Omental fat pad (tissue), 4 donors: ENCODE measurements at places on chromosomes 1 and 21. TPM values are rescaled to one million over a fixed set of nuclear protein-coding genes. Genes with fewer than 3 reads are reported as not detected.

GRCh38 chr1:33660244-33660643 lies 187.8 kb downstream of the ZSCAN20 start:
- no peak for DNase-seq

GRCh38 chr1:81598623-81599022 lies 202.1 kb upstream of the ADGRL2 start:
- DNase-seq = no peak

Gene SLC30A2
- not detected for total RNA-seq

GRCh38 chr1:46153732-46154131 lies 21.2 kb upstream of the TSPAN1 start:
- DNase-seq = no peak

- no peak for DNase-seq
Observed at GRCh38 chr1:48674641-48675040, 102.0 kb downstream of the BEND5 start.

DNA sequence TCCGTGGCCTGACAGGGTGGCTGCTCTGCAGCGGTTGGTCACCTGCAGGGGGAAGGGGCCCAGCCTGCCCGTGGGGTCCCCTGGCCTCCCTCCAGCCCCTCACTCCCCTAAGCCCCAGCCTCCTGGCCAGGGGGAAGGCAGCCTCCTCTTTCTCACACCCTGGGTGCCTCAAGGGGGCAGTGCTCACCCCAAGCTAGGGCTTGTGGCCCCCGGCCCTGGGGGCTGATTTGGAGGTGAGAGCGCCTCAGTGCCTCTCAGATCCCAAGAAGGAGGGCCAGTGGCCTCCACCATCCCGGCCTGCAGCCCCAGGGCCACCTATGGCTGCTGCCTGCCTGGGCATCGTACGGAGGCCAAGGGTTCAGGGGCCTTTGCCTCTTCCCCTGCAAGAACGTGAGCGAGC lies 66.4 kb upstream of the TTC34 start:
- no peak for DNase-seq

DNA sequence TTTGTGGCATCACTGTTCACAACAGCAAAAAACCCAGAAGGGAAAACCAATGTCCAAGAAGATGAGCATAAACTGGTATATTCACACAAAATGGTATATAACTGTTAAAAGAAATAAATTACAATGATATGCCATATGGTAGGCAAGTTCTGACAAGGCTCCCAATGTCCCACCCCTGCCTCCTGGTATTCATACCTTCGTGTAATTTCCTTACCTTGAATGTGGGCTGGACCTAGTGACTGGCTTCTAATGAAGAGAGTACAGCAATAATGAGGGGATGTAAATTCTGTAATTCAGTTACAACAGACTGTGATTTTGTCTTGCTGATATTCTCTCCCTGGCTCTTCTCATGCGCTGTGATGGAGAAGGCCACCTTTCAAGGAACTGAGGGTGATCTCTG lies 9.3 kb downstream of the ANKRD45 start:
- no peak for DNase-seq

Gene TMEM61
- not detected for total RNA-seq

Gene CDCA8
- total RNA-seq = 1.7 TPM

Gene MCOLN3
- 7.7 TPM for total RNA-seq

Gene DNAJC6
- total RNA-seq = 3.7 TPM

GRCh38 chr1:180250883-180251509 lies 20.9 kb downstream of the LHX4 start:
- DNase-seq = no peak

Gene TNFRSF4
- 2.9 TPM for total RNA-seq

- no peak for DNase-seq
Observed at GRCh38 chr1:191709215-191709614, 449.0 kb upstream of the RGS18 start.

- no peak for DNase-seq
Observed at GRCh38 chr21:38188037-38188436, 68.8 kb upstream of the KCNJ15 start.

- DNase-seq = no peak
Observed at GRCh38 chr1:107198561-107198960, 57.7 kb downstream of the NTNG1 start.

GRCh38 chr1:39145331-39145965 lies 59.0 kb upstream of the MACF1 start:
- DNase-seq = no peak

GRCh38 chr1:111998332-111998731 lies 8.9 kb upstream of the KCND3 start:
- DNase-seq = no peak

DNA sequence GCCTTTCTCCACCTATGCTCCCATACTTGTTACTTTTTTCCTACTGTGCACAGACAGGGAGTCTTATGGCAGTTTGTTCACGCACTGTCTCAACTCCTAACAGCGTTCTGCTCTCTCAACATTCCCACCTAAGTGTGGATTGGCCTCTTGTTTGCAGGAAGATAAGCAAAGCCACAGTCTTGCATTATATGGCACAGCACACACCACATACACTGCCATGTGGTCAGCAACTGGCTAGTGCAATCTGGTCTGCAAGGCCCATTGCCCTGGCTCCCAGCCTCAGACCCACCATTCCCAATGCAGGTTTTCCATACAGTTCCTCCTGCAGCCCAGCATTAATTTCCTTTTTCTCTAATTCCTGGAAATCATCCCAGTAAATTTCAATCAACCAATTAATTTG lies 38.3 kb upstream of the LAMC2 start:
- no peak for DNase-seq

DNA sequence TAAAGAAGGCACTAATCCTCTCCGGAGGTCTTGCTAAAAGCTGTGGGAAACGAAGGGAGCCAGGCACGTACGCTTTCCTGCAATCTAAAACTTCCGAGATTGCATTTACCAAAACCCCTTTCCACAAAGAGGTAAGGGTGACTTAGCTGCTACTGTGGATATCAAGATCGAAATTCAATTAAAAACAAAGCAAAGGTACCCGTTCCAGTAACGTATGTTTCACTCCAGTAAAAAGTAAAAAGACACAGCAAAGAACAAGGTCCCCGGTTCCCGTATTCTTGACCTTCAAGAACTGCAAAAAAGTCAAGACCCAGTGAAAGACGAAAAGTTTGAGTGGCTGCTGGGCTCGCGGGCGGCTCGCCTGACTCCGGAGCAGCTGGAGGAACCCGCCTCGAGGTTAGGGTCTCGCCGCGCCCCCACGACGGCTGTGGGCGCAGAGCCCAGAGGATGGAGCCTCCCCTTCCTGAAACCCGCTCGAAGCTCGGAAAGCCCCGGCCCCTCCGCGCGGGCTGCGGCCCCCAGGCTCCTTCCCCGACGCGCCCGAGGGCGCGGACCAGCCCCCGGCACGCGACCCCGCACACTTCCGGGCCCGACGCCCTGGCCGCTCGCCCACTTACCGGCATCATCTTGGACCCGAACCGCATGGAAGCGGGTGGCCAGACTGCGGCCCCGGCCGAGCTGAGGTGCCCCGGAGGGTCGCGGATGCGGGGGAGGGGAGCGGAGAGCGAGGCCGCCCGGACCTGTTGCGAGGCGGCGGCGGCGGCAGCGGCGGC lies 524 bp downstream of the TP53BP2 start:
- DNase-seq = no peak

DNA sequence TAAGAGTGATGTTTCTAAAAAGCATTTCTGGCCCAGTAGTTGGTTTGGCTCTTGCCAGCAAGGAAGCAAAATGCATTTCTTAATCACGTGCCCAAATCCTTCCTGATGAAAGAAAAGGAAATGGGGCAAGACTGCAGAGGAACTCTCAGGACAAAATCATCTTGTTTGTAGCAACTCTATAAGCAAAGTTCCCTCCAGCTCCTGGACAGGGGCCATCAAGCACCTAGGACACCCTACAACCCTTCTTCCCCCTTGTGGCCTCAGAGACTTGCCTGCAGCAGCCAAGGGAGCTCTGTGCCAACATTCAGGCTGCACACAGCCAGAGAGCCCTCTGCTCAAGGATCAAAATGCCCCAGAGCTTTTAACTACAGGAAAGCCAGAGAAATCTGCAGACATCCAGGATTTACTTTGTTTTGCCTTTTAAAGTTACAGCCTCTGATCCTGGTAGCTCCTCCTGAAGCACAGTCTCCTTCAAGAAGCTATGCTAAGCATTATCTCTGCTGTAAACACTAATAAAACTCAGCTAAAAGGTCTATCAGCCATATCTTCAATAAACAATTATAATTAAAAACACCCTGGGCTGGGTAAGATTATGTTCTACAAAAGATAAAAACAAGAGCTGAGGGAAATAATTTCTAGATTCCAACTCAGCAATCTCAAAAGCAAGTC lies 105.0 kb downstream of the KIAA0319L start:
- no peak for DNase-seq

DNA sequence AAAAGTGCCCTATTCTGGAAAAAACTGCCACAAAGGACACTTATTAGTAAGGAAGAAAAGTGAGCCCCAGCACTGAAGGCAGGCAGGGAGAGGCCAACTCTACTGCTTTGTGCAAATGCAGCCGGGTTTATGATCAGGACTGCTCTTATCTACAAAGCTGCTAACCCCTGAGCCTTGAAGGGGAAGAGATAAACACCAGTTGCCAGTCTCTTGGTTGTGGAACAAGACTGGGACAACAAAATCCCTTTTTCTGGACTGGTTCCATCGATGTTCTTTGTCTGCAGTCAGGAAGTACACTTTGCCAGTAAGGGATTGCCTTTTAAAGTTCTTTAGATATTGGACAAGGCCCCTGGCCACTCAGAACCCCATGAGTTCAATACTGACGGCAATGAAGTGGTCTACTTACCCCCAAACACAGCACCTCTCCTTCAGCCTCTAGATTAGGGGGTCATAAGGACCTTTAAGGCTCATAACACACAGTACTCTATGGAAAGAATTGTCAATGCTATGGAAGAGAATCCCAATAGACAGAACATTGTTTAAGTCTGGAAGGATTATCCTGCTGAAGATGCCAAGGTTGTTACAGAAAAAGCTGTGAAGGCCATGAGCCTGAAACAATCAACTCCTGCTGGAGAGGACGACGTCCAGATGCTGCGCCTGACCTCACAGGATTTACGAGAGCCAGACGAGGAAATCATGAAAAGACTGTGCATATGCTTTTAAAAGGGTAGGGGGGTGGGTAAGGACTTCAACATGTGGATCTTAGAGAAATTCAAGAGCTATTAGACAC lies 43.6 kb downstream of the GNB1 start:
- DNase-seq = no peak

DNA sequence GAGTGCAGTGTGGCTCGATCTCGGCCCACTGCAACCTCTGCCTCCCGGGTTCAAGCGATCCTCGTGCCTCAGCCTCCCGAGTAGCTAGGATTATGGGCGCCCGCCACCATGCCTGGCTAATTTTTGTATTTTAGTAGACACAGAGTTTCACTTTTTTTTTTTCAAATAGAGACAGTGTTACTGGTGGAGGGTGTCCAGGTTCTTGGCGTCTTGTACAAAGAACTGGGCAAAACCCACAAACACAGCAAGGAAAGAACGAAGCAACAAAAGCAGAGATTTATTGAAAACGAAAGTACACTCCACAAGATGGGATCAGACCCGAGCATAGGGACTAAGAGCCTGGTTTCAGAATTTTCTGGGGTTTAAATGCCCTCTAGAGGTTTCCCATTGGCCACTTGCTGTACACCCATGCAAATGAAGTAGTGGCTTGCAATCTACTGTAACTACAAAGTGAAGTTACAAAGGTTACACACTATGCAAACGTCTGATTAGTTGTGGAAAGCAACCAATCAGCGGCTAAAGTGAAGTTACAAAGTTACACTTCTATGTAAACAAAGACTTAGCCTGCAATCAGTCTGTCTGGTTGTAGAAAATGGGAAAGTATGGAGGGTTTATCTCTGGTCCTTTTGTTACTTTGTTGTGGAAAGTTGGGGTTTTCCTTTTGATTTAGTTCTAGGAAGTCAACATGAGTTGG lies 199.1 kb downstream of the DYRK1A start:
- DNase-seq = no peak

Gene PTPRU
- 16.6 TPM for total RNA-seq

Gene EPHA8
- not detected for total RNA-seq

DNA sequence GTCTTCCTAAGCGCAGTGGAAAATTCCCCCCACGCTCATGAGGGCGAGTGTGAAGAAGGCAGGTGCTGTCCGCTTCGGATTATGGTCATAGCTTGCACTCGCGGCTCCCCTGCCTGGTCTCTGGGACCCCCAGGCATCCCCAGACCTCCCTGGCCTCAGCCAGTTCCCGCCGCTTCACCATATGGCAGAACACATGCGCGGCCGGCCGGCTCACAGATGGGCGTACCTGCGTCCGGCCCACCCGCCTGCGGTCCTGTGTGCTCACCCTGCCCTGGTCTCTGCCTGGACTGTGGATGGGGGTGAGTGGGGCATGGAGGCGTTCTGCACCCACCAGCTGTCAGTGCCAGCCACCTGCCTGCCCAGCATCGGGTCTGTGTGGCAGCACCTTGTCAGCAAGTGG lies 34.1 kb downstream of the PRKCZ start:
- no peak for DNase-seq

Gene RUNX3
- total RNA-seq = 6.7 TPM

DNA sequence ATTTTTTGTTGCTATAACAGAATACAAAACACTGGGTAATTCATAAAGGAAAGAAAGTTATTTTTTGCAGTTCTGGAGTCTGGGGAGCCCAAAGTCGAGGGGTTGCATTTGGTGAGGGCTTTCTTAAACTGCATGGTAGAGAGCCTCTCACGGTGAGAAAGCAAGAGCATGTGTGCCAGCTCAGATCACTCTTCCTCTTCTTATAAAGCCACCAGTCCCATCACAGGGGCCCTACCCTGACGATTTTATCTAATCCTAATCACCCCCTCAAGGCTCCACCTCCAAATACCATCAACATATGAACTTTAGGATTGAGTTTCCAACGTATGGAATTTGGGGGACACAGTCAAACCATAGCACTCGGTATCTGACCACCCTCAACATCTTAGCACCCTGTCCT lies 1.0 kb upstream of the STRIP1 start:
- DNase-seq = no peak

GRCh38 chr1:153661111-153661708 lies 2.7 kb downstream of the SNAPIN start:
- no peak for DNase-seq

DNA sequence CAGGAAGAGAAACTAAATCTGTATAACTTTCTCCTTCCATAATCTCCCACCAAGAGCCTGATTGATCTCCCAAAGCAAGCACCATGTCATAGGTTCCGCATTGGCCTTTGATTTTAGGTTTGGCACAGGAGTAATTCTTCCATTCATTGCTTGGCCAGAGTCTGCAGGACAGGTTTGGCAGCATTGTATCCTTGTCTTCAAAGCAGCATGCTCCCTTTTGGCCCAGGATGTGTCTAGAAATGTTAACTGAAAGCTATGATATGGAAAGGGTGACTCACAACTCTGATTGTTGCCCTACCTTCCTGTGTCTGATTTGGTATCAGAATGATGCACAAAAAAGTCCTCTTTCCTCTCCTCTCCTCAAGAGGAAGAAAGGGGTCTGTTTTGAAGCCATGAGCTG lies 824.3 kb upstream of the PRMT6 start:
- DNase-seq = no peak

DNA sequence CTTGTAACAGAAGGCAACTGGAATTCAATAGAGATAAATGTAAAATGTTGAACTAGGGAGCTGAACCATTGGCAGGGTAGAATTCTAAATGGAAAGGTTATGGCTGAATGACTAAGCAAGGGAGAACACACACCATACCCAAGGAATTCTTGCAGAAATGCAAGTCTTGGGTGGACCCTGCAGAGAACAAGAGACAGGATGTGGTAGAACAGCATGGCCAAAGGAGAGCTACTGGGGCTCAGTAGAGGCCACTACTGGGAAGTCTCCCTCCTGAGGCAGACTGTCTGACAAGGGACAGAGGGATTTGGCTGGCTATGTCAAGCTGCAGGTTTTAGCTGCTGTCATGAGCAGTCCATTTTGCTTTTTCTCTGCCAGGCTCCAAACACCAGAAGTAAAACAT lies 180.9 kb downstream of the TNR start:
- no peak for DNase-seq

Gene IFI44L
- 6.9 TPM for total RNA-seq
